NCI-H1048 (cell line): ENCODE measurements at places on chromosomes 16 and 17.

DNA sequence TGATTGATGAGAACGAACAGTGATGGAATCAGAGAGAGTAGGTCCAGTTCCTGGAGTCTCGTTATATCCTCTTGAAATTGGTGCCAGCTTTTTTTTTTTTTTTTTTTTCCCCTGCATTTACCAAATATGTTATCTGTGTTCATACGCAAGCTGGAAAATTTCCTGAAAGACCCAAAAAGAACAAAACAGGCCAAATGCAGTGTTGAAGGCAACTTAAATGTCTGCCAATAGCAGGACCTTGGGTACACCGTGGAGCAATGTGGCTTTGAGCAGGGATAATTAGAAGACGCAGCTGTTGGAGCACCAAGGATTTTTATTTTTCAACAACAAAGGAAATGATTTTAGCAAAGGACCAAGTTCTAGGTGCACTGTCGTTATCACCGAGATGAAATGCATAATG is 105.0 kb downstream of the ABCC6 start:
- DNase-seq: no peak

GRCh38 chr17:18108401-18109312 is at the start of gene MYO15A:
MYO15A (plus strand) TSS chr17:18108756; CDS start chr17:18118801, 10,045 bp downstream.
- no peak for DNase-seq

GRCh38 chr17:61349350-61349749 is 50.3 kb upstream of the TBX2 start:
- DNase-seq: no peak

- DNase-seq: no peak
Observed at GRCh38 chr17:39443326-39443725, 7.7 kb downstream of the MED1 start.

DNA sequence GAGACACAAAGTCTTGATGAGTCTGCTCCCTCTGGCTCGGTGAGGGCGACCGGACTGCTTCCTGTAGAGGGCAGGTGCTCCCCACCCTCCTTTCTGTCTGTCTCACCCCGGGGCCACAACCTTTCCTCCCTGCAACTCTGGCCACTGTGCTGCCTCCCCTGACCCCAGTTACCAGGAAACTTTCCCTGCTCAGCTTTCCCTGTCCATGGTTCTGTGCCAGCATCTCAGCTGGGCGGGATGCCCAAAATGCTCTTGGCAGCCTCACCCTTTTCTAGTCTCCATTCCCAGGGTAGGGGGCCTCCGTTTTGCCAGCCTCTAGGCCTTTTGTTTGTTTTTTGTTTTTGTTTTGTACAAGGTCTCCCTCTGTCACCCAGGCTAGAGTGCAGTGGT is 1.4 kb downstream of the PLD2 start:
- DNase-seq: no peak

- no peak for DNase-seq
Observed at GRCh38 chr17:20241855-20242254, 225.5 kb downstream of the LGALS9B start.

DNA sequence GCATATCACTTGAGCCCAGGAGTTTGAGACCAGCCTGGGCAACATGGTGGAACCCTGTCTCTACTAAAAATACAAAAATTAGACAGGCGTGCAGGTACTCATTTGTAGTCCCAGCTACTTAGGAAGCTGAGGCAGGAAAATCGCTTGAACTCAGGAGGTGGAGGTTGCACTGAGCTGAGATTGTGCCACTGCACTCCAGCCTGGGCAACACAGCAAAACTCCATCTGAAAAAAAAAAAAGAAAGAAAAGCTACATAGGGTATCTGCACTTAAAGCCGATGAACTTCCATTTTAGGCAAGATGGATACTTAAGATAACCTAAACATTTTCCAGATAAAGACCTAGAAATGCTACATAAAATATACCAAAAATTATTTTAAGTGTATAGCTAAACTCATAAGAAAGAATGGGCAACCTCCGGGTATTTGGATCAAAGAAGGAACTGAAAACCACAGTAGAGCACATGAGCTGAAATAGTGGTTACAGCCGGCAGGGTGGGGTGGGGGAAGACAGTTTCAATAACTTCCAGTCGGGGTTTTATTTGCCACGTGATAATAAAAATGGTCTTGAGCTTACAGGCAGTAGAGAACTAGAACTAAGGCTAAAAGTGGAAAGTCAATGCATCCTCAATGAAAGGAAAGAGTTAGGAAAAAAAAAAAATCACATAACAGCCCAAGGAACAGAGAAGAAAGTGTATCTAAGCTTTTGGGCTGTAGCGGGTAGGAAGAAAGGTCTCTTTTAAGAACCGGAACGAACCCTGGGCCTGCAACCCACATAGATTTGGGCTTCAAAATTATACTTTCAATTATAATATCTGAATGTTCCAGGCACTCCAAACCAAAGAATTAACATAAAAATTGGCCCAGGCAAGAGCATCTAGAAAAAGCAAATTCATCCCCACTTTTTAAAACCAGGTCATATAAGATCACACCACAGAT is 53.1 kb downstream of the CFDP1 start:
- no peak for DNase-seq

- no peak for DNase-seq
Observed at GRCh38 chr17:64458756-64459155, 9.8 kb downstream of the MILR1 start.

DNA sequence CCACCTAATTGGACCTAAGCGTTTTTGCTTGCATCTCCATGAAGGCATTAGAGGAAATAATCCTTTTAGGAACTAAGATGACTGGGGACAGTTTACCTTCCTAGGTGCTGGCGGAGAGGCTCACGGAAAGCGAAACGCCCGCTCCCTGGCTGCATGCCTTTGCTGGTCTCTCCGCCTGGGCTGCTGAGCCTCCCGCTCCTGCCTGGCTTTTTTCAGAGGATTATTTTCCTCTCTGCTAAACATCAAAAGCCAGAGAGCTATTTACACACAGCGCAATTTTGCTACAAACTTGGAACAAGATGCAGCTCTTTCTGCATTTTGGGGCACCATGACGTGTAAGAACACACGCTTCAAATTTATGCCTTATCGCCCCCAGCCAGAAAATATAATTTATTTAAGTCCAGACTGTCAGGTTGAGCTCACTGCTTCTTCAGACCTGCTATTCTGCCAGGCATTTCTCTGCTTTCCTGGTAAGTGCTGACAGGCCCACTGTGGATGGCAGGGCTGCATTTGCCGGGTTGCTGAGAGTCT is 124.4 kb downstream of the SPACA3 start:
- DNase-seq: no peak

DNA sequence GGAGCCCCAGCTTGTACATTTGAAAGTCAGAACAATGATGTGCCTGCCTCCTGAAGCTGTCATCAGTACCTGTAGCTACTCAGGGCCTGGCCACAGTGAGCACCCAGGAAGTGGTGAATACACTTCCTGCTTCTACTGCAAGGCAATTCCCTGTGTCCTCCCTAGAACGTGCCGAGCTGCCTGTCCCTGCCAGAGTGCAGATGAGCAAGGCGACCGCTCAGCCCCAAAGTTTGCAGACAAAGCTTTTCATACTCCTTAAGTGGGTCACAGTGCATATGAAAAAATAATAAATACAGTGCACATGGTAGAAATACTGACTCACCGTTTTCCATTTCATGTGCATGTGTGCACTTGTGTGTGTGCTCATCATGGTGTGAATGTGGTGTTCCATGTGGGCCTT is 77.3 kb downstream of the MPRIP start:
- no peak for DNase-seq
